ENCODE measurements at places on chromosomes 6 and 20. TPM values are rescaled to one million over a fixed set of nuclear protein-coding genes. Genes with fewer than 3 reads are reported as not detected.
A peak's percentile ranks its signal among the peaks of the same experiment; 100 is the strongest.

GRCh38 chr6:46734867-46735719, at the start of gene PLA2G7:
Gene PLA2G7, minus strand, starts transcription at chr6:46735375. Its CDS starts 12,484 bp downstream, at chr6:46722891.
- peaks cover 26% of the 10 kb centered on the region for H3K27me3 ChIP-seq
- H3K4me3 ChIP-seq = peak within 1 kb of the TSS; percentile 85
- no peaks in the 10 kb centered on the region for H3K36me3 ChIP-seq

- H3K4me1 ChIP-seq = no peaks in the 10 kb centered on the region
- no peak overlapping the region for H3K27ac ChIP-seq
- H3K4me3 ChIP-seq = no peak overlapping the region
- peak; percentile 16 for DNase-seq
- peaks cover 50% of the 10 kb centered on the region for H3K36me3 ChIP-seq
Observed at GRCh38 chr20:24970030-24970553, 21.0 kb downstream of the CST7 start.

Gene EYS
- total RNA-seq = 0.44 TPM

DNA sequence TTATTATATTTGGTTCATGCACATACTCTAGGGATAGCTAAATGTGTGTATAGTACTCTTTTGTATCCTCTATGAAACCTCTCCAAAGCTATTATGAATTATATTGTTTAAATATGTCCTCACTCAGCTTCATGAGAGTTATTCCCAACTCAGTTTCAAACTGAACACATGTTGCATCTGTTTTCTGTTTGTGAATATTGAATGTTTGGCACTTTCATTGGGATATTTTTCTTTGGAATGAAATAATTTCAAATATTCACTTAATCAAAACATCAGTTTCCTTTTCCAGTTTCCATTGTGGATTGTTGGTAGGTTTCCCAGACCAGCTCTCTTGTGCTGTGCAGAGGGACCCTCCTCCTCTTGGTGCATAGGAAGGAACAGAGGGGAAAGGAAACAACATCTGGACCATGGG, 46.6 kb downstream of the HDAC2 start:
- H3K27ac ChIP-seq = no peak overlapping the region
- DNase-seq = no peak
- no peak overlapping the region for H3K4me3 ChIP-seq
- no peaks in the 10 kb centered on the region for H3K27me3 ChIP-seq
- peaks cover 8% of the 10 kb centered on the region for H3K4me1 ChIP-seq

GRCh38 chr20:41034239-41034638, 5.6 kb downstream of the TOP1 start:
- H3K27ac ChIP-seq = no peak overlapping the region
- DNase-seq = no peak
- H3K4me1 ChIP-seq = peaks cover 10% of the 10 kb centered on the region
- H3K4me3 ChIP-seq = no peak overlapping the region

Gene SLC17A3
- total RNA-seq = not detected

- peaks cover 10% of the 10 kb centered on the region for H3K4me1 ChIP-seq
- no peak for DNase-seq
- no peaks in the 10 kb centered on the region for H3K27me3 ChIP-seq
- H3K36me3 ChIP-seq = no peaks in the 10 kb centered on the region
Observed at GRCh38 chr20:53678990-53679596, 85.5 kb upstream of the ZNF217 start.

GRCh38 chr20:56909918-56910714, 281.0 kb downstream of the TFAP2C start:
- H3K27me3 ChIP-seq = no peaks in the 10 kb centered on the region
- H3K36me3 ChIP-seq = no peaks in the 10 kb centered on the region
- no peaks in the 10 kb centered on the region for H3K4me1 ChIP-seq
- no peak overlapping the region for H3K27ac ChIP-seq

DNA sequence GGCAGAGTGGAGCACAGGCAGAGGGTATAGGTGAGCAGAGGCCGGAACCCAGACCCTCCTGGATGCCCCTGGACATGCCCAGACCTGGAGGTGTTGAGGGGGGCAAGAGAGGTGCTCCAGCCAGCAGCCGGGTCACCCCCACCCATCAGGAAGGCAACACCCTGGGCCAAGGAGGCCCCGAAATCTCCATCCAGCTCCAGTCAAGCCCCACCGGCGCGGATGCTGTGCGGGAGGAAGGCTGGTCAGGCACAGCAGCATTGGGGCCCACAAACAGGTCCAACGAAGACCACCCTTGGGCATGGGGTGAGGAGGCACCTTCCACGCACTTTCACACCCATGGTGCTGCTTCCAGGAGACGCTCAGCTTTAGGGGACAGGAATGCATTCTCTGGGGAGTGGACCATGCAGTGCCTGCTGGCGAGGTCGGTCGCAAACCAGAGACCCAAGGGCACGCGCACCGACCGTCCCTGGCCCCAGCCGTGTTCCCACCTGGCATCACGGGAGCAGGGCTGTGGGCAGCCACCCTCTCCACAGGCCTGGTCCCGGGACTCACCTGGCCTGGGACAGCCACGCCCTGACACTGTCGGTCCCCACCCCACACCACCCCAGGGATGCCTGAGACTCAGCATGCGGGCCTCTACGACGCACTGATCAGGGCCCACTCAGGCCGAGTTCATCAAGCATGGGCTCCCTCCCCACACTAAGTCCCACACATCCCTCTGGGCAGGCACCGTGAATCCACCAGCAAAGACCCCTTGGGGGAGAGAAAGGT, 43.6 kb upstream of the ZBP1 start:
- peaks cover 49% of the 10 kb centered on the region for H3K36me3 ChIP-seq
- H3K4me1 ChIP-seq = peaks cover 13% of the 10 kb centered on the region
- no peak overlapping the region for H3K4me3 ChIP-seq
- peak; percentile 44 for DNase-seq

GRCh38 chr6:54621285-54621684, 225.3 kb upstream of the FAM83B start:
- H3K27ac ChIP-seq = no peak overlapping the region
- no peaks in the 10 kb centered on the region for H3K36me3 ChIP-seq
- H3K4me1 ChIP-seq = peaks cover 2% of the 10 kb centered on the region
- peak; percentile 49 for DNase-seq
- no peak overlapping the region for H3K4me3 ChIP-seq

- no peak overlapping the region for H3K4me3 ChIP-seq
- H3K27me3 ChIP-seq = no peaks in the 10 kb centered on the region
- H3K36me3 ChIP-seq = no peaks in the 10 kb centered on the region
- DNase-seq = no peak
Observed at GRCh38 chr6:147587907-147588306, 79.4 kb downstream of the SAMD5 start.

GRCh38 chr6:14130435-14131075, 13.0 kb downstream of the CD83 start:
- H3K36me3 ChIP-seq = no peaks in the 10 kb centered on the region
- no peak overlapping the region for H3K4me3 ChIP-seq
- DNase-seq = no peak
- no peaks in the 10 kb centered on the region for H3K27me3 ChIP-seq
- no peaks in the 10 kb centered on the region for H3K4me1 ChIP-seq

DNA sequence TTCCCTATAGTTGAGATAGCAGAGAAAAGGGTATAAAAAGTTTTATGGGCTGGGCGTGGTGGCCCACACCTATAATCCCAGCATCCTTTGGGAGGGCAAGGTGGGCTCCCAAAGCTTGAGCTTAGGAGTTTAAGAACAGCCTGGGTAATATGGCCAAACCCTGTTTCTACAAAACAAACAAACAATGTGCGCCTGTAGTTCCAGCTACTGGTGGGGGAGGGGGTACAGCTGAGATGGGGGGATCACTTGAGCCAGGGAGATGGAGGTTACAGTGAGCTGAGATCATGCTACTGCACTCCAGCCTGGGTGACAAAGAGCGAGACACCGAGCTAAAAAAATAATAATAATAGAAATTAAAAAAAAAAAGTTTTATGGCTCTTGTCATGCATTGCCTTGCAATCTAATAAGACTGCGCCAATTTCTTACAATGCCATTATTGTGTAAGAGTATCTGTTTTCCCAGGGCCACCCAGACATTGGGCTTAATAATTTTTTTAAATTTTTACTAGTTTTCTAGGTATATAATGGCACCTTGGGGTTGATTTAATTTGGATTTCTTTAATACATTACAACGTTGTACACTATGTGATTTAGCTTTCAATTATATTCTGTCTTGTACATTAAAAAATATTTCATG, 3.9 kb downstream of the ACSS2 start:
- H3K4me3 ChIP-seq = no peak overlapping the region
- no peak for DNase-seq
- H3K27me3 ChIP-seq = peaks cover 7% of the 10 kb centered on the region
- H3K27ac ChIP-seq = no peak overlapping the region
- peaks cover 5% of the 10 kb centered on the region for H3K36me3 ChIP-seq

Gene ZNF831
- total RNA-seq = not detected

GRCh38 chr6:27669624-27670301, 196.9 kb upstream of the ZNF184 start:
- H3K36me3 ChIP-seq = no peaks in the 10 kb centered on the region
- no peak overlapping the region for H3K27ac ChIP-seq
- peak overlapping the region; percentile 88 for H3K4me3 ChIP-seq

Gene ADGRG6
- 28.8 TPM for total RNA-seq

Gene CLVS2
- total RNA-seq = 48.1 TPM

DNA sequence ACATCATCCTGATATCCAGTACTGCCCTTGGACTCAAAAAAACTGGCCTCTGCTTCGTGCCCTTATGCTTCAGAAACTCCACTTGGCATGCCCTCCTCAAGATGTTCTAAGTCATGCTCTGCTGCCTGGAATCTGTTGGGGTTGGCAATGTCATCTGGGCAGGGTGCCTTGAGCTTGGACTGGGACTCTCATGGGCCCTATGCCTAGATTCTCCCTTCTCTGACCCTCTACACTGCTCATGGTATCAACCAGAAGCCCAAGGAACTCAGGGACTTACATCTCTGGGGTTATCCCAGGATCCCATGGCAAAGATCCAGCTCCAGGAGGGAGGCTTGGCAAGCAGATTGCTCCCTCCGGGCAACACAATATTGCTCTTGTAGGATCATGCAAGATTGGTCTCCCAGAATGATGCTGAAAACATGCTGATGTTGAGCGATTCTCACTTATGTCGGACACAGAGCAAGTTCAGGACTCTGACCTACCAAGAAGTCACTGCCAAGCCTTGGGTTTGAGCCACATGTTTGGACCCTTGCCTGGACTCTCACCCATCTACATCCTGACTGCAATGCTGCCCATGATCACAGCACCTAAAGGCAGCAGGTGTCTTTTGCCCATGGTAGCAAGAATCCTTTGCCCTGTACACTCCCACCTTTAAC, 88.8 kb downstream of the ADAT2 start:
- DNase-seq = no peak
- H3K27ac ChIP-seq = no peak overlapping the region
- no peaks in the 10 kb centered on the region for H3K4me1 ChIP-seq

Gene SIRPA
- total RNA-seq = 5.1 TPM

DNA sequence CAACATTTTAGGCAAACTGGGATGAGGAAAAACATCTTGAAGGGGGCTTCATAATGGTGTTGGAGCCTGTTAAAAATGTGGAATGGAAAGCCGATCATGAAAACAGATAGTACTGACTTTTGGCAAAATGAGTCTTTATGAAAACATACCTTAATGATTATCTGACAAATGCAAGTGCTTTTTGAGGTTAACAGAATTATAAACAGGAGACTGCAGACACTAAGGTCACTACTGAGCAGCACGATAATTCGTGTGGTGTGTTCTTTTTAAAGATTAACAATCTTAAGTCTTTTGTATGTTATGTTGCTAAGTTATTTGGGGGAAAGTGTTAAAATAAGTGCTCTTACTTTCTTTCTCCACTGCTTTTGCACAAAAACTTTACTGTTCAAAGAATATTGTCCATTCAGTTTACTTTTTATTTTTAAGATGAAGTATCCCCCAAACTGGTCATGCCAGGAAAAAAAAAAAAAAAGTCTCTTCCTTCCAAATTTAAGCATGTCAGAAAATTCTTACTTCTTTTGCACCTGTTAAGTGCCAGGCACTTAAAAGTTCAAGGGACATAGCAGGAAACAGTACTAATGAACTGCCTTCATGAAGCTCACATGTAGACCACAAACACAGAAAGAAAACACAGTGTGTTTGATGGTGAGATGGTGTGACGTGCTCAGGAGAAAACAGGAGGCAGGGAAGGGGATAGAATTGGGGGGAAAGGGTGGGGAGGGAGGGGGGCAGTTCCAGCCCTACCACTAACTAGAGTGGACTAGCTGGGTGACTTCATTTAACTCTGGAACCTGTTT, 73.2 kb downstream of the CDYL start:
- peaks cover 2% of the 10 kb centered on the region for H3K4me1 ChIP-seq
- no peak overlapping the region for H3K4me3 ChIP-seq
- H3K27ac ChIP-seq = no peak overlapping the region
- H3K36me3 ChIP-seq = peaks cover 3% of the 10 kb centered on the region
- no peaks in the 10 kb centered on the region for H3K27me3 ChIP-seq

DNA sequence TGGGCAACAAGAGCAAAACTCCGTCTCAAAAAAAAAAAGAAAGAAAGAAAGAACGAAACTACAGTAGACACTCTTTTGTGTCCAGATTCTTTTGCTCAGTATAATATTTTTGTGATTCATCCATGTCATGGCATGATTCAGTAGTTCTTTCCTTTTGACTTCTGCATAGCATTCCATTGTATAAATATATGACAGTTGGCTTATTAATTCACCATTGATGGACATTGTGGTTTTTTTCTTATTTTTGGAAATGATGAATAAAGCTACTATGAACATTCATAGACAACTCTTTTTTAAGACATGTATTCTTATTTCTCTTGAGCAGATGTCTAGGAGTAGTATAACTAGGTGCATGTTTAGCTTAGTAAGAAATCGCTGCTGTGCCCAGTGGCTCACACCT, 10.3 kb upstream of the IER3 start:
- no peak overlapping the region for H3K4me3 ChIP-seq
- no peak for DNase-seq
- H3K36me3 ChIP-seq = no peaks in the 10 kb centered on the region
- H3K4me1 ChIP-seq = peaks cover 4% of the 10 kb centered on the region

GRCh38 chr6:14932485-14933182, 313.2 kb upstream of the JARID2 start:
- no peak for DNase-seq
- H3K4me3 ChIP-seq = no peak overlapping the region
- no peak overlapping the region for H3K27ac ChIP-seq
- H3K4me1 ChIP-seq = no peaks in the 10 kb centered on the region

- no peaks in the 10 kb centered on the region for H3K4me1 ChIP-seq
Observed at GRCh38 chr6:118372413-118372812, 175.7 kb upstream of the PLN start.

Gene MYCT1
- total RNA-seq = 8.8 TPM

Gene SNPH
- total RNA-seq = 1.9 TPM

DNA sequence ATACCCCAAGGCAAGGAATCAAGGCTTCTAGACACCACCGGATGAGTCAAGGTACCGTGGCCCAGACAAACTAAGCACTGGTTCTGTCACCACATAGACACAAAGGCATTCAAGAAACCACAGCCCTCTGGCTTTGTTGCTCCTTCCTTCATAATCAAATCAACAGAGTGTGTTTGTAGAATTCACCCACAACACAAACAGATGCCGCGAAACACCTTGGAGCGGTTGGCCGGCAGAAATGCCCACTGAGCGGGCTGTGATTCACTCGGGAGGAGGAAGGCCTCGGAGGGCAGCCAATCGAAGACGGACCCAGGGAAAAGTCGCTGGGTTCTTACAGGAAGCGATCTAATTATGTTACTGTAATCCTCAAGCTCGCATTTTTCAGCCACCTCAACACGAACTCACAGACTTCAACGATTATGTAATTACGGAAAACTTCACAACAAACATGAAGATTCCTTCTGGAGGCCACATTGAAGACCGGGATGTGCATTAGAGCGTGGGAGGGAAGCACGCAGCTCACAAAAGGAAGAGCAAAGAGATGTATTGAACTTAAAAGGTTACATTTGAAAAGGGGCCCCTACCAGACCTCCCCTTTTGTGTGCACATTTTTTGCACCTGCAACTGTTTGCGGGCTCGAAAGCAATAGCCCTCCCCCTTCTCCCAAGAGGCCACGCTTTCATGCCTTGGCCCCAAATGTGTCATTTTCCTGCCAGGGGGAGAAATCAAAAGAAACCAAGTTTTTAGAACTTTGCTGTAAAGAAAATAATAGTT, 184.7 kb upstream of the PREP start:
- H3K27ac ChIP-seq = no peak overlapping the region
- no peaks in the 10 kb centered on the region for H3K4me1 ChIP-seq
- DNase-seq = no peak

Gene FAM83C
- not detected for total RNA-seq
